Umbilical cord (tissue), 2 donors: ENCODE measurements at places on chromosomes 7 and 10.
A peak's percentile ranks its signal among the peaks of the same experiment; 100 is the strongest.

- DNase-seq, result no peak
Measured at GRCh38 chr10:124342136-124342820, 76.4 kb downstream of the OAT start.

DNA sequence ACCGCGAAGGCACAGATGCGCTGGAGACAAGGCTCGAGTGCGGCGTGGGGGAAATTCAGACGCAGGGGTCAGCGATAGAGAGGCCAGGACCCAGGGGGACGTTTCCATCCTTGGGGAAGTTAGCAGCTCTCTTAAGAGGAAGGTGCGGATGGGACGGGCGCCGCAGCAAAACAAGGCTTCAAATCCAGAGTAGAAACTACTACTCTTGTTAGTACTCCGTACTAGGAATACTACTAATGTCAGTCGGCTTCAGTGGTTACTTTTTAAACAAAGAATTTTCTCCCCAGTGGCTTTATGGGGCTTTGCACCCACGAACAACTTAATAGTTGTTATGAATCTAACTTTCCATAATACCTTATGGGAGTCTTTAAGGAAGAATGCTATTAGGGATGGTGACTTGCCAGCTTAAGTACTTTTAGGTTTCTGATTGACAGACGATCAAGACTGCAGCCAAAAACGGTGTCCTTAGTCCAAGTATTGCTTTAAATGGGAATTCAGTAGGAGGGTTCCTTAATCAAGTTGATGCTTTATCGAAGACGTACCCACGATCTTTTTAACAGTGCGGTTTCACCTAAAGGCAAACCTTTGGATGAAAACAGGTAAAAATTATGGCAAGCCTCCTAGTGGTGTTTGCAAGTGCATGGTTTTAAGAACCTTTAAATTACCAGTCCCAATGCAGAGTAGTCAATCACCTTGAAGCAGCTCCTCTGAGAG lies 812 bp upstream of the IDE start:
- no peak for DNase-seq

- DNase-seq, result no peak
Measured at GRCh38 chr10:121617176-121617575, 18.9 kb upstream of the FGFR2 start.

DNA sequence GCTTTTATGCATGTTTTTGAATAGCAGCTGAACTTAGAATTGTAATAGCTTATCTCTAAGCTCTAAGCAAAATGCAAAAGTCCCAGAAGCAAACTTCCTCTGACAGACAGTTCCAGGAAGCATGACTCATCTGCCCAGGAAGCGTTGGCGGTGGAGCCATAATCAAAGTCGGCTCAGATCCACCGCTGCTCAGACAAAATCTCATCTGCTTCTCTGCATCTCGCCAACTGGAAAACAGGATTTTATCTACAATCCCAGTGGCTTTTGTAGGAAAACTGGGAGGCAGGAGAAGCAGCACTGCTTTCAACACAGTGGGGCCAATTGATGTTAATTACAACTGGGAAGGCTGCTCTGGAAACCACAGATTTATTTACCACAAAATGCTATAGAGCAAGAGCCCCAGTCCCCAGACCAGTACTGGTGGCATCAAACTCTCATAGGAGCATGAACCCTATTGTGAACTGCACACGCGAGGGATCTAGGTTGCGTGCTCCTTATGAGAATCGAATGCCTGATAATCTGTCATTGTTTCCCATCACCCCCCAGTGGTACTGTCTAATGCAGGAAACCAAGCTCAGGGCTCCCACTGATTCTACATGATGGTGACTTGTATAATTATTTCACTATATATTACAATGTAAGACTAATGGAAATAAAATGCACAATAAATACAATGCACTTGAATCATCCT lies 99.9 kb downstream of the CUBN start:
- DNase-seq, result peak; percentile 94

DNA sequence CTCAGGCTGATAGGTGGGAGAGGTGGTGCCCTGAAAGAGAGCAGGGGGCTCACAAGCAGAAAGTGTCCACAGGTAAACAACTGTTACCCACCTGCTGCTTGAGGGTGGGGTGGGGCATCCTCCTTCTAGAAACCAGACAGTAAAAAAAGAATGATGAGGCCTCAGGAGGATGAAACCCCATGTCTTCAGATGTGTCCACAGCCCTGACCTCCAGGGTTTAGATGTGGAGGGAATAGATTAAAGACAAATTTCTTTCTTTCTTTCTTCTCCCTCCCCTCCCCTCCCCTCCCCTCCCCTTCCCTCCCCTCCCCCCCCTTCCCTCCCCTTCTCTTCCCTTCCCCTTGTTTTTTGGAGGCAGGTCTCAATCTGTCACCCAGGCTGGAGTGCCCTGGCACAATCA lies 333.5 kb upstream of the NUPR2 start:
- no peak for DNase-seq

GRCh38 chr10:6493521-6494441 lies 86.3 kb downstream of the PRKCQ start:
- peak; percentile 50 for DNase-seq

DNA sequence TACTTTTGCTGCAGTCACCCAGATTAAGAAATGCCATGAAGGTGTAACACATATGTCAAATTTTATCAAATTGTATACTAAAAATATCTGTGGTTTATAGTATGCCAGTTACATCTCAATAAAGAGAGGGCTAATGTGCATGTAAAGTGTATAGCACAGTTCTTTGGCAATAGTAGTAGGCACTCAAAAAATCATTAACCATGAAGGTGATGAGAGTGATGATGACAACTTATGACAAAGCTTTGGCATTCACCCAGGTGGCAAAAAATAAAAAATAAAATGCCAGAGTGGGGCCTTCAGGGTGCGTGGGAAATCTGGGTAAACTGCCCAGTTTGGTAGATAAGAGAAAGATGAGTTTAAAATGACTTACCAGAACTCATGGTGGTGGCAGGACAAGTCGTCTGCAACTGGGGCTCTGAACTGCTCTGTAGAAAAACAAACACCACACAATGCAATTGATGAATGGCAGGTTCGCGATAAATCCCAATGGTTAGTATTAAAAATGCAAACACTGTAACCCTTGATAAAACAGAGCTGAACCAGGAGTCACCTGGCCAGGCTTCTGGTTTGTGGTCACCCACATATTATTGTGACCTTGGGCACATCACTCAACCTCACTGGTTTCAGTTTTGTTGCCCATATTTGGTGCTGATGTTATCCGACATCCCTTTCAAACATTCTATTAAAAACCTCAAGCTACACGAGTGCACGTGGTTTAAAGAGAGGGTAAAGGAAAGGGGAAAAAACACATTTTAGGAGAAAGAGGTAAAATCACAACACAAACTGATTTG lies 120.2 kb downstream of the SORBS1 start:
- DNase-seq, result no peak

GRCh38 chr7:39758234-39758970 lies 135.0 kb downstream of the RALA start:
- DNase-seq, result no peak

DNA sequence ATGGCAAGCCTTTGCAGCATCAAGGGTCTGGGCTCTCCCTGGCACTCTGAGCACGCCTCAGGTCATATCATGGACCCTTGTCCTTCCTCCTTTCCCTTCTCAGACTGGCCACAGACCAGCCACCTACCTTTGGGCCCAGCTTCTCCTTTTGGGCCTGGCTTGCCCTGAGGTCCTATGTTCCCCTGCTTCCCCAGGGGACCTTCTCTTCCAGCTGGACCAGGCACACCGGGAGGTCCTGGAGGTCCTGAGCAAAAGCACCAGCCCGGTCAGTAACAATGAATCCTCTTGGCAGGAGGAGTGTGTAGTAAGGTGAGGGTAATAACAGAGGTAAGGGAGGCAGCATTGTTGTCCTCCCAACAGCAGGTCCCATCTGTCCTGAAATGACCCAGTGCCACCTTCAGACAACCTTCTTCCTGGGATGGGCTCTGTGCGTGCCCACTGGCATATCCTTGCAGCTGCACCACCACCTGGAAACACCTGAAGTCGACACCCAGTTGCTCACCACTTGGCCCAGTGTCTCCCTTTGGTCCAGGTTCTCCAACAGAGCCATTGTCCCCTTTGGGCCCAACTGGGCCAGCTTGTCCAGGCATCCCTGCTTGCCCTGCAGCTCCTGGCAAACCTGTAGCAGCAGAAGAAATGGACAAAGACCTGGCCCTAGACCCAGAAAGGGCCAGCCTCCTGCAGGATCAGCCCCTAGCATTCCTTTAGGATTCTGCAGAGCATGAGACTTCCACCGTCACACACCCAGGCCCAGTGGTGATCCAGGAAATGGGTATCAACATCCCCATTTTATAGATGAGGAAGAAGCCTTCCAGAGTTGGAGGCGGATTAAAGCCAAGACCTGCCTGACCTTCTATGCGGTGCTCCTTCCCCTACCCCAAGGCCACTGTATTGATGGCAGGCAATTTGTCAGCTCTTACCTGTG lies 6.4 kb downstream of the SFTPD start:
- no peak for DNase-seq

DNA sequence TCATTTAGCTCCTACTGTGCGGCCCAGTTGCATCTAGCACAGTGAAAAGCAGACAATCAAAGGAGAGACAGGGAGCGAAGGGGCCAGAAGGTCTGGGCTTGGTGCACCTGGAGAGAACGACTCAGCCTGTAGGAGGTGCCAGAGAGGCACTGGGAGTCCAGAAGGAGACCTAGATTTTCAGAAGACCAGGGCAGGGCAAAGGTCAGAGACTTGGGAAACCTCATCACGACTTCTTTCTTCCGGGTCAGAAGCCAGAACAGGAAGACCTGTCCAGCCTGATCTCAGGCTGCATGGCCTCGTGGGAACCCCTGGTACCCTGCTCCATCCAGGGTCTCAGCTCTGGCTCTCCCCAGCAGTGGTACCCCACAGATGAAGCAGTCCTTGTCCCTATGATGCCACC lies 5.2 kb downstream of the AGAP3 start:
- DNase-seq, result no peak

DNA sequence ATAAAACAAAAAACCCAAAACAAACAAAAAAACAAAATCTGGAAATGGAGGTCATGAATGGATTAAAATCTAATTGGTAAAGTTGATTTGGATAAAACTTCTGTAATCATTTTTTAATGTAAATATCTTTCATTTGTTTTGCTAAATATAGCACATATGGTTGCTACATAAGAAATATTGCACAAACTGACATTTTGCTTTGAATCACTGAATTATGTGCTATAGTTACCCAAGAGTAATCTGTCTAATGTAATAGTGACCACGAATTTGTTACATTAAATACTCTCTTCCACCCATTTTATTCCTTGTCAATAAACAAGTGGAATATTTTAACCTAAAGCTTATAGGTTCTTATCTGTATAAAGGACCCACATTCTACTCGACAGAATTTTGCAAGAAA lies 6.2 kb downstream of the CFAP58 start:
- DNase-seq, result no peak

GRCh38 chr7:156582591-156583123 lies 57.9 kb upstream of the RNF32 start:
- no peak for DNase-seq

DNA sequence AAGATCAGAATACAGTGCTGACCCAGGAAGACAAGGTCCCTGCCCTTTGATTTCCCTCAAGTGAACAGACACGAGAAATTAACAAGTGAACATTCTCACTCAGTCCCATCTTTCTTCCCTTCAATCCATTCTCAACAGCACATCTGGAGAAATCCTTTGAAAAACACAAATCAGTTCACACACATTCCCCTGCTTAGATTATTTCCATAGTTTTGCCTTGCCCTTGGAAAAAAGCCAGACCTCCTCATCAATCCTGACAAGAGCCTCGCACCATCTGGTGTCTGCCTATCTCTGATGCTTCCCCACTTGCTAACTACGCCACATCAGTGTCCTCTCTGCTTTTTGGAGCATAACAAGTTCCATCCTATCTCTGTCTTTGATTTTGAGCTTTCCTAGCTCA lies 94.4 kb upstream of the KIAA1217 start:
- DNase-seq, result peak; percentile 42

DNA sequence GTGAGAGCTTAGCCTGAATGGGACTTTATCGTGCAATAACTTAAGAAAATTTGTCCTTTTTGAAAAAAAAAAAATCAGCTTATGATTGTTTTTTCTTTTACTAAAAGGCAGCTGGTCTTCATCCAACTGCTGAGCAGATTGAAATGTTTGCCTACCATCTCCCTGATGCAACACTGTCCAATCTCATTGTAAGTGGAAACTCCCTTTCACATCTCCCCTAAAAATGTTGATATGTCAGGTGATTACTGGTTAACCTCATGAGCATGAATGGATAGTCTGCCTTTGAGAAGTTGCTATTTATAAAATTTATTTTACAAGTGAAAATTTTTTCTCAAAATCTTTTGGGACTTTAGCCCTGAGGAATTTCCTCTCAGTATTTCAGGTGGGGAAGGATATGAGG lies 17.8 kb upstream of the HKDC1 start:
- no peak for DNase-seq

- DNase-seq, result no peak
Measured at GRCh38 chr7:2072042-2072441, 160.7 kb downstream of the MAD1L1 start.

DNA sequence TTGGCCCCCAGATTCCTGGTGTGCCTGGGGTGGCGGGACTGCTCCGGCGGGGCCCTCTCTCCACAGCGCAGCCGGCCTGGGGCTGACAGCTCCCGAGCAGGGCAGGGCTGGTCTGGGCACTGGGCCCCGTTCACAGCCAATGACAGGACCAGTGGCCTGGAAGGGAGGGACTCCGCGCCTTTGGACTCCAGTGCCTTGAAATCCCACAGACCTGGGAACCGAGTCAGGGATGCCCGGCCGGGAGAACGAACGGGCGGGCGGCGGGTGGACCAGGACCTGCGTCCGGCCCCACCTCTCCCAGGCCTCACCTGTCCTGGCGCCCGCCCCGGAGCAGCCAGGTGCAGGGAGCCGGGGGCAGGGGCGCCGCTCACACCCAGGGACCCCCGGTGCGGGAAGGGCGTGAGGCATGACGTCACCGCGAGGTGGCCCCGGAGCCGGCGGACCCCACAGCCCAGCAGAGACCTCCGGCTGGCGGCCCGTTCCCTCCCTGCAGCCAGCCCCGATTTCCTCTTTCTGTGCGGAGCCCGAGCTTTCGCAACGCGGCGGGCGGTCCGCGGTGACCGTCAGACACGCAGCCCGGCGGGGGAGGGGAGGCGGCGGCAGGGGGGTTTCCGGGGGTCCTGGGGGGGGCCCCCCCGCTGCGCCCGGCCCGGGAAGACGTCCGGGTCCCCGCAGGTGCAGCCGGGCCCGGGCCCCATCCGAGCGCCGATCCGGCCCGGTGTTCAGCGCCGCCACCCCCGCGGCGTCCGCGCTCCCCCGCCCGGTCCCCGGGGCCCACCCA lies 743 bp downstream of the ADAP1 start:
- peak; percentile 56 for DNase-seq

GRCh38 chr7:98826811-98827231 lies 43.0 kb downstream of the TMEM130 start:
- no peak for DNase-seq

- no peak for DNase-seq
Measured at GRCh38 chr10:46514431-46514861, 42.0 kb downstream of the GPRIN2 start.

DNA sequence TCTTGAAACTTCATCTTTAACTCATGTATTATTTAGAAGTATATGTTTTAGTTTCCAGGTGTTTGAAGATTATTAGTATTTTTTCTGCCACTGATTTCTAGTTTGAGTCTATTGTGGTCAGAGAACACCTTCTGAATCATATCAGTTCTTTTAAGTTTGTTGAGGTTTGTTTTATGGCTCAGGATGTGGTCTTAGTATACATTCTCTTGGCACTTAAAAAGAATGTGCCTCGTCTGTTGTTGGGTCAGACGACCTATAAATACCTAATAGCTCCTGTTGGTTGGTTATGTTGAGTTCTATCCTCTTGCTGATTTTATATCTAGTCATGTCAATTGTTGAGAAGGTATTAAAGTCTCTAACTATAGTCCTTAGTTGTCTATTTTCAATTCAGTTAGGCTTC lies 15.9 kb downstream of the TDRD1 start:
- no peak for DNase-seq

- DNase-seq, result no peak
Measured at GRCh38 chr7:30472081-30472783, 6.4 kb downstream of the NOD1 start.
